Fibroblast of mammary gland (primary cell): ENCODE measurements at places on chromosomes 3 and 15.

DNA sequence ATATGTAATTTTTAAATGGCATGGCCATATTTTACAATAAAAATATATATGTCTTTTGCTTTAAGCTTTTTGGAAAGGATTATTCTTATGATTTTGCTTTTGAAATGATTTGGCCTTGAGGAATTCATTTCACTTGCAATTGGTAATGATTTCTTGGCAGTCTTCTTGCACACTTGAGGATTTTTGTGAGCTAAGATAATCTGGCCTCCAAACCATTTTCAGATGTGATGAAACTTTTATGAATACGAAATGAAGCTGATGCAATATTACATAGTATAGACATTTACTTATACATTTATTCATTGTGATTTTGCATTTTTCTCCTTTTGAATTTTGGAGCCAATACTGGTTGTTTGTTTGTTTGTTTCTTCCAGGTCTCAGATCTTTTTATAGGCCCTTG is 6.4 kb upstream of the SH2D7 start:
- DNase-seq: peak; percentile 73

- peak; percentile 56 for DNase-seq
These were observed 799.3 kb downstream of the DIPK2A start for GRCh38 chr3:144770915-144771351.

GRCh38 chr3:54374214-54374852 is 252.0 kb downstream of the CACNA2D3 start:
- DNase-seq: no peak

GRCh38 chr3:154085799-154086198 is 35.4 kb upstream of the ARHGEF26 start:
- DNase-seq: no peak

DNA sequence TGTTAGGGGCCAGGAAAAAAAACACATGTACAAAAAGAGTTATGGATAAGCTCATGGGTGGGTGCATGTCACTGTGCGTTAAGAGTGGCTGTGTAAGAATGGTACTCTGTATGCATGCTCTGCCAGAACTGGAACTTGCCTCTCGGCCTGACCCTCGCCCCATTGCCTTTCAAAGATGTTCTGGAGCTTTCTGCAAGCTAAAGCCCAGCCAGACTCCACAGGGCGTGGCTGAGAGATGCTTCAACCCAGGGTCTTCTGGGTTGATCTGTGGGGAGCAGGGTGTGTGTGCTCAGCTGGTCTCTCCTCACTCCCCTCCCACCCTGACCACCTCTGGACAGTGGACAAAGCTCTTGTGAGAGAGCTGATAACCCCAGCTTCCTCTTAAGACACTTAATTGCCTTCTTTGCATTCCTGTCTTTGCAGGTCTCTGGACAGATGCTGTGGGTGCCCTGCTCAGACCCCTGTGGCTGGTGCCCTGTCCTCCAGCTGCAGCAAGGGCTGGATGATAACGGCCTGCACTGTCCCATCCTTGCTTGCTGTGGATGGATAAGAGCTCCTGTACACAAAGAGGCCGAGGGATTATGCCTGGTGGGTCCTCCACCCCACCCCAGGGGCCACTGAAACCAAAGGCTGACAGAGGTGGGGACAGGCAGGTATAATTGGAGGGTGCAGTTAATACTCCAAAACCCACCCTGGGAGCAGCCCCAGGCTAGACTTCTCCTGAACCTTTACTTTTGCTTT is 28.7 kb downstream of the ALDH1L1 start:
- no peak for DNase-seq

GRCh38 chr15:60936186-60936585 is 292.9 kb downstream of the RORA start:
- no peak for DNase-seq

GRCh38 chr3:195154111-195154791 is 116.7 kb downstream of the XXYLT1 start:
- peak; percentile 46 for DNase-seq

DNA sequence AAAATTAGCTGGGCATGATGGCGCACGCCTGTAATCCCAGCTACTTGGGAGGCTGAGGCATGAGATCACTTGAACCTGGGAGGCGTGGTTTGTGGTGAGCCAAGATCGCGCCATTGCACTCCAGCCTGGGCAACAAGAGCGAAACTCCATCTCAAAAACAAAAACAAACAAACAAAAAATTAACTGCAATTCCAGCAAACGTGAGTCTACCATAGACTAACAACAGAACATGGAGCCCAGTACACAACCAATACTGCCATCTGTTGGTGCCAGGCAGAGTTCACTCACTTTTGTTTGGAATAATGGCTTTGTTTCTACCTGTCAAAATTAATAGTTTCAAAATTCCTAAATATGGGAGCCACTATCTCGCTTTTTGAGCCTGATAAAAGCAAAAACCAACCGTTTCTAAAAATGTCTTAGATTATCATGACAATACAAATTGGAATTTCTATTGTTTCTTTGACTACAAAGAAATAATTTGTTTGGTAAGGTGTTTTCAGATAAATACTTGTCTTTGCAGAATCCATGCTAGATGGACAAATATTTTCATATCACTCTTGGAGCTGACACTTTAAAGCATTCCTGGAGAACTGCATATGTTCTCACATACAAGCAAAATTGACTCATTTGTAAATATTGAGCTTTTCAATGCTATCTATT is 45.0 kb downstream of the GPR176 start:
- peak; percentile 69 for DNase-seq

- no peak for DNase-seq
These were observed 28.8 kb downstream of the CYP8B1 start for GRCh38 chr3:42846685-42847522.

- peak; percentile 74 for DNase-seq
These were observed 539.5 kb downstream of the NAALADL2 start for GRCh38 chr3:175398676-175399075.

DNA sequence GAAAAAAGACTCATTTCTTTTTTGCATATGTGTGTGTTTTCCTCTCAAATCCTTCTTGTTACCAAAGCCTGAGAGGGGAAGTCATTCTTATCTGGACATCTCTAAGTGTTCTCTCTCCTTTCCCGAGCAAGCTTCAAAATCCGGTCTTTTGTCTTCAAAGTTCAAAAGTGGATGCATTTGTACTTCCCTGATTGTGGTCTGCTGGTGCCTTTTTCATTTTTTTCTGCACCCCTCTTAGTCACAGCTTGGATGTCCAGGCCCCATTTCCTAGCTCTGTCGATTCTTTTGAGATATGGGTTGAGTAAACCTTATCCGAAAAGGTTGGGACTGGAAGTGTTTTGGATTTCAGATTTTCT is 34.8 kb downstream of the EHD4 start:
- DNase-seq: no peak

DNA sequence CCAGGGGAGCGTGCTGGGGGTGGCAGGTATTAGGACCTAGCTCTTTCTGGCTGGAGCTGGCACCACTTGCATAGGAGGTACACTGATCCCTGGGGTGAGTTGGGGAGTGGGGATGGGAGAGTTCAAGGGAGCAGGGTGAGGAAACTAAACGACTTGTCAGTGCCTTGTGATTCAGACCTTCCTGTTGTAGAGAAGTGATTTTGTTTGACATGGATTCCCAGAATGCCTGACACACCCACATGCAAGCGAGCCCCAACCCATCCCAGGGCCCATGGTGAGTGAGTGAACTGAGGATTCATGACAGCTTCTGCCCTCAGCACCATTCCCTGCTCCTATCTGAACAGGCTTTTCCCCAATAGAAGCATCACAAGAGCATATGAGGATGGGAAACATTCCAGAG is 15.6 kb upstream of the UBE2Q2 start:
- DNase-seq: no peak

DNA sequence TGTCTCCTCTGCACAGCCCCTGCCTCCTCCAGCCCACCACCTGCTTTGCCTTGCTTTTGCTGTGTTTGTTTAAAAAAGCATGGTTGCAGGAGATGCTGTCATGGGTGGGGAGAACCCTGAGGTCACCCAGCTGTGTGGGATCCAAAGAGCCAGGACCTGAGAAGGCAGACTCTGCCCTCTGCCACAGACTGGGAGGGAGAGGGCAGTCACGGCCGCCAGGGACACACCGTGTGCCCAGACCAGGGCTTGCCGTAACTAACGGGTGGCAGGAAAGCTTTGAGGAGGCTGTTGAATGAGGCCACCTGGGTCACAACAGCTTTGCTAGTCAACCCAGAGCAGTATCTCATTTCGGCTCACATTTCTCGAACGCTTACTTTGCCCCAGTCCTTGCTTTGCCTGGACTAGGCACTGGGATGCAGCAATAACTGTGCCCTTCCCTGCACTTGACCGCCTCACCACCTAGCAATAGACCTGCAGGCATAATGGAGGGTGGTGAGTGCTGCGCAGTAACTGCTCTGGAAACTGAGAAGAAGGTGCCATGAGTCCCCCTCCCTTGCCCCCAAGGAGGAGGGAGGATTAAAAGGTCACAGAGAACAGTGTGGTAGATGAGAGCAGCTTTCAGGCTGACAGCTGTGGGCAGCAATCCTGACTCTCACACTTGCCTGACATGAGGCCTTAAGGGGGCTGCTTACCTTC is 55.0 kb upstream of the CTDSPL start:
- DNase-seq: no peak

DNA sequence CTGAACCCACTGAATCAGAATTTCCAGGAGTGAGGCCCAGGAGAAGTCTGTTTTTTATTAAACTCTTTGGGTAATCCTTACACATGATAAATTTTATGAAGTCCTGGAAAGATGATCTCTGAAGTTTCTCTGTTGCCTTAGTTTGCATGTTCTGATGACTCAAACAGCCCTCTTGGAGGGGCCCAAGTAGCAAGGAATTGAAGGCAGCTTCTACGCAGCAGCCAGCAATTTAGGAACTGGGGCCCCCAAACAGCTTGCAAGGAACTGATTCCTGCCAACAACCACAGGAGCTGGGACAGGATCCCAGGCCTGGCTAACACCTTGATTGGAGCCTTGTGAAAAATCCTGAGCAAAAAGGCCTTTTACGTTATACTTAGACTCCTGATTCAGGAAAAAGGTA is 5.4 kb upstream of the ACP3 start:
- DNase-seq: peak; percentile 70

DNA sequence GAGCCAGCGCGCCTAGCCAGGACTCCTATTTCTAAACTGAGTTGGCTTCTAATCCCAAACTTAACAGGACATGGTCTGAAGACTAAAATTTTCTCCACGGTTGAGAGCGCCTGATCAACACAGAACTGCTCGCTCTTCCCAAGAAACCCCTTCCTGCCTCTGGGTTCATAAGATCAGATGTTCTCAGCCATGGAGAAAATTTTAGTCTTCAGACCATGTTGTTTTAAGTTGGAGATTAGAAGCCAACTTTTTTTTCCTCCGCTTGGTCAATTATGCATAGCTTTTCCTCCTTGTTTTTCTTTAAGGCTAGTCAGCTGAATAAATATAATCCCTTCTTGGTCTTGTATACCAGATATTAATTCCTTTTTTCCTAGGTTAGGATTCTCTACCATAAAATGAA is 356.6 kb upstream of the ADAMTS9 start:
- DNase-seq: no peak

DNA sequence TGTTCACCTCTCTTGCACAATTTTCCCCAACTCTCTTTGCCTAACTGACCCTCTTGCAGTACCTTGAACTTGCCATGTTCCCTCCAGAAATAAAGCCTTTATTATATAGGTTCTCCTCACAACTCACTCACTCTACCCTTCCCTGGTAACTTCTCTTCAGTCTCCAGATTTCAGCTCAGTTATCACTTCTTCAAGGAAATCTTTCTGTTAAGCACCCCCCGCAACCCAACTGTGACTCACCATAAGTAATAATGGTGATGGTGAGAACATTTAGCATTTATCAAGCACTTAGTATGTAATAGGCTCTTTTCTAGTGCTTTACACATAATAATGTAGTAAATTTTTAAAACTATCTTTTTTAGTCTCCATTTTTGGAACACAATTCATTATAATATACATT is 8.1 kb upstream of the OR5K1 start:
- DNase-seq: no peak
